ENCODE measurements at places on chromosomes 1 and 21.

GRCh38 chr1:248710305-248710900 lies 7.8 kb upstream of the OR14I1 start:
- no peak for DNase-seq

GRCh38 chr1:205834751-205835150 lies 15.2 kb downstream of the PM20D1 start:
- no peak for DNase-seq

DNA sequence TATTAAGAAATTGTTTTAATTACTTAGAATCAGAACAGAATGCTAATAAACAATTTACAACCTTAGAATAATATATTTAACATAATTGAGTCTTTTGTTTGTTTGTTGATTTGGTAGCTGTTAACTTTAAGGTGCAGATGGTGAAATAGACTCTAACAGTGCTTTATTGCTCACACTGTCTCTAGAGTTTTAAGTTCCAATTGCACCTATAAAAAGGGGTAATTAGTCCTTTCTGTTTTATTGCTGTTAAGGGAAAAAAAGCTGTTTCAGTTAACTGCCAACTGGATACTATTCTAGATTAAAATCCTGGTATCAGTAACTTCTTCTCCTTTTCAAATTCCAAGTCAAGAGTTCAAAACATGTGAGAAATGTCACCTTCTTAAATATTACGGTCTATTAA lies 197.6 kb upstream of the TMPRSS15 start:
- no peak for DNase-seq

DNA sequence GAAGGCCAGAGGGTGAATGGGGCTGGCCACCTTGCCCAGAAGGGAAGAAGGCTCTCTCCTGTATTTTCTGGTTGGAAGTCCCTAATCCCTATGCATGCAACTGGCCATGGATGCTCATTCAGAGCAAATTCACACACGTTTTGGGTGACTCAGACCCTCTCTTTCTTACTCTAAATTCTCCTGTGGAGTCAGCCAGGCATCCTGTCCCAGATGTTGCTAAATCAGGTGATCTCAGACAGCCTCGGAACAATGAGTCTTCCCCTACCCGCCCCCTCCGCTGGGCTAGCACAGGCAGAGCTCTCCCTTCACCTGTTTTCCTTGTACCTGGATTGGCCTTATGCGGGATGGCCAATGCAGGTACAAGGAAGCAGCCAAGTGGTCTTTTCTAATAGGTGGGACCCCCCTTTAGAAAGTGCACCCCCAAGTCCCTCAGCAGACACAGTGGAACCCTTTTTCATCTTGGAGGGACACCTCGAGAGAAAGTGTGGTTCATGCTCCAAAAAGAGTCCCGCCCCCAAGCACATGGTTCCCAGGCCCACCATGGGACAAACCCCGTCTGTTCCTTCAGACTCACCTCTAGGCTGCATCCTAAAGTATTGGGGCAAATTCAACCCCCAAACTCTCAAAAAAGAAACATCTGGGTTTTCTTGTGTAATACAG lies 8.6 kb downstream of the S100A6 start:
- no peak for DNase-seq

GRCh38 chr1:166261511-166261910 lies 94.7 kb upstream of the FAM78B start:
- DNase-seq = no peak
